ENCODE measurements at places on chromosomes 7 and 10.

- no peak for DNase-seq
These were observed 1.7 kb downstream of the SH2B2 start for GRCh38 chr7:102288285-102288930.

DNA sequence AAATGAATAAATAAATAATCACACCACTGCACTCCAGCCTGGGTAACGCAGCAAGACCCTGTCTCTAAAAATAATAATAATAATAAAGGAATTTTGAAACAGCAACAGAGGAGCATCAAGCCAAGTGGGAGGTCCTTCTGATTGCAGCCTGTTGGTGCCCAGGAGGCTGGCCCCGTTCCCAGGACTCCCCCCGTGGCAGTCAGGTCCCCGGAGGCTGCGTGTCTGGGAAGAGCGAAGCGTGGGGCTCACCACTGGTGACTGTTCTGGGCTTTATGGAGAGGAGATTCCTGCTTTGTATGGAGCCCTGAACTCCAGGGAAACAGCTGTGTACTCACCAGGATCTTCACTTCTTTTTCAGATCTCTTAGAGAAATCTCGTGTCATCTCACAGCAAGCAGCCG is 19.3 kb upstream of the MYH16 start:
- no peak for DNase-seq

DNA sequence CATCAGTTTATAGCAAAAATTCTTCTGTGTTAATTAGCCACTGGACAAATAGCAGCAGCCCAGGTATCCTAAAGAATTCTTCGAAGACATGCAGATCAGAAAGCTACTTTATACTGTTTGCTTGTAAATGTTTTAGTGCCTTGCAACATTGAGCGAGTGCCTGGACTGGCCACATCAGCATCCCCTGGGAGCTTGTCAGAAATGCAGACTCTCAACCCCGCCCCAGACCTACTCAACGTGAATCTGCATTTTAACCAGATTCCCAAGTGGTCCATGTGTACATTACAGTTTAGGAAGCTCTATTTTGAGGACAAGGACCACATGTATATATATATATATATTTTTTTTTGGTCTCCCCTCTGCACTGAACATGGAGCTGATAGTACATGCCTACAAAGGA is 18.5 kb upstream of the PLEKHS1 start:
- no peak for DNase-seq

DNA sequence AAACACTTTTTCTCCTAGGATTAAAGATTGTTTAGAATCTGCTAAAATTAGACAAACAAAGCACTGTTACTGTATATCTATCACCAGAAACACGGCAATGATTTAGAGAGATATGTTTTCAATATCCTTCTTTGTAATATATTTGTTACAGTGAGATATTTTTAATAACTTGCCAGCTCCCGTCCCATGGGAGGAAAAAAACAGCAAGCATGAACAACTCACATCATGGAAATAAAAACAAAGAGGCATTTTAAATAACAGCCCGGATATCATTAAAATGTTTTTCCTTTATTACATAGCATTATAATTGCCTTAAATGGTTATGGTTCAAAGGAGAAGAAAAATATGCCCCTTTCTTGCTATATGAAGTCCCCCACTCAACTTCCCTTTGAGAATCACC is 272.1 kb downstream of the BMPER start:
- DNase-seq, result no peak

DNA sequence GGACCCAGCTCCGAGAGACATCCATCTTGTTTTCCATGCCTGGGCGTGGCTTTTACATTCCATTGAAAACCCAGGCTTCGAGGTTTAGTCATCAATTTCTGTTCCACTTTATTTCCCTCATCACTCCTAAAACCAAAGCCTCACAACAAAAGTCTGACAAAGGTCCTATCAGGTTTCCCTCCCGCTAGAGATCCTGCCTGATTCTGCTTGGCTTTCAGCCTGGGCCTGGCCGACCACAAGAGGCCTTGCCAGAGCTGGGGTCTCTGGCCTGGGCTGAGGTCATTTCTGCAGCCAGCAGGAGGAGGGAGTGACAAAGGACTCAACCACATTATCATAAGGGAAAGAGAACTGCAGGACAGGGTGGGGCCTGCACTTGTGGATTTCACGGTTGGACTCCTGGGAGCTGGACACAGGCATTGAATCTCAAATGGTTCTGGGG is 167.0 kb downstream of the FANK1 start:
- no peak for DNase-seq

- no peak for DNase-seq
These were observed 92.9 kb downstream of the AHR start for GRCh38 chr7:17391366-17391765.

GRCh38 chr10:33477291-33478088 is 143.0 kb upstream of the NRP1 start:
- no peak for DNase-seq

DNA sequence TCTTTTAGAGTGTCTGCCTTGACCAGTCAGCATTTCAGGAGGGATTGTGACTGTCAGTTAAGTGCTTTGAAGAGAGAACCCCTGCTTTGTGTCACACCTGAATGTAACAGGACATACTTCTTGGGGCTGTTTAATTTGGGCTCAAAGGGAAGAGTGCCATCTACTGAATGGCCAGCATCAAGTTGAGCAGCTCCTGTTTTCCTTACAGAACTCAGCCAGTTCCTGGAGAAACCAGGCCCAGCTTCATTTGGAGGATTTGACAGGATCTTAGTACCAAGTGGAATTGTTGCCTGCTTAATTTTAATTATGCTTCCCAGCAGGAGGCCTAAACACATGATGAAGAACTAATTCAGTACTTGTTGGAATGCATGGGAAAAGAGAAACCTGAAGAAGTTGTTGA is 8.3 kb downstream of the ADD3 start:
- DNase-seq, result no peak

DNA sequence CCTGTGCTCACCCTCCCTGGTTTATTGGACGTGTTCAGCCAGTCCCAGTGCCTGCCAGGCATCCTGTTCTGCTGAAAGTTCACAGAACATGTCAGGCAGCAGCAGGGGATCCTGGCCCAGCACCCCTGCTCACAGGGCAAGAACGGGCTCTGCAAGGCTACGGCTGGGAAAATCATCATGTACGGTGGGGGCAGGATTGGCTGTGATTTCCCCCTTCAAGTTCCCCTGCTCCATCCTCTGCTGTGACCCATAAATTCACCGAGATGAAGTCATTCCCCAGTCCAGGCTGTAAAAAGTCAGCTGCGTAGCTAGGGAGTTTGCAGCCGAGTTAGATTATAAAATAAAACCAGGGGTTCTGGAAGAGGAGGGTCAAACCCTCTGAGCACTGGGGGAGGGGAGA is 484.1 kb upstream of the ZMIZ1 start:
- no peak for DNase-seq

- no peak for DNase-seq
These were observed 9.8 kb upstream of the LAMB1 start for GRCh38 chr7:108012499-108013430.

DNA sequence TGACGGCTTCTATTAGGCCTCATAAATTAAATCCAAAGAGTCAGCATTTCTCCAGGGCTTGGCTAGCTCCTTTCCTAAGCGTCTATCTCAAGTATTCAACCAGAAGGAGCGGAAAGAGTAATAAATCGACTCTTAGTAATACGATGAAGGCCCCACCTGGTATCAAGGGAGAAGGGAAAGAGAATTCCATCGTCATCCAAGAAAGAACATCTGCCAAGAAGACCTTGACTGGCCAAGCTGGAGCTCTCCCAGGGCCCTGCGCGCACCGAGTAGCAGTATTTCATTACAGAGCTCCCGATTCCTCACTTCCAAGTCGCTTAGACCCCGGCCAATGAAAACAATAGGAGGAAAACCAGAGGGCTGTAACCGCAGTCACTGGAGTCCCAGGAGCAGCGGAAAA is 178.0 kb upstream of the FRMD4A start:
- DNase-seq, result no peak

DNA sequence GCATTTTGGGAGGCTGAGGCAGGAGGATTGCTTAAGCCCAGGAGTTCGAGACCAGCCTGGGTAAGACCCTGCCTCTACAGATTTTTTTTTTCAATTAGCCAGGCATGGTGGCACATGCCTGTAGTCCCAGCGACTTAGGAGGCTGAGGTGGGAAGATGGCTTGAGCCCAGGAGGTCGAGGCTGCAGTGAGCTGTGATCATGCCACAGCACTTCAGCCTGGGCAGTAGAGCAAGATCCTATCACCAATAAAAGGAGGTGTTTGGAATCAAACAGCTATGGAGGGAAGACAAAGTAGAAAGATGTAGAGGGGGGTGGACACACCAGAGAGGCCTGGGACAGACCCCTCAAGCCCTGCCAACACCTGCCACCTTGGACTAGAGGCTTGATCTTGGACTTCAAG is 9.1 kb upstream of the TNRC18 start:
- DNase-seq, result no peak

DNA sequence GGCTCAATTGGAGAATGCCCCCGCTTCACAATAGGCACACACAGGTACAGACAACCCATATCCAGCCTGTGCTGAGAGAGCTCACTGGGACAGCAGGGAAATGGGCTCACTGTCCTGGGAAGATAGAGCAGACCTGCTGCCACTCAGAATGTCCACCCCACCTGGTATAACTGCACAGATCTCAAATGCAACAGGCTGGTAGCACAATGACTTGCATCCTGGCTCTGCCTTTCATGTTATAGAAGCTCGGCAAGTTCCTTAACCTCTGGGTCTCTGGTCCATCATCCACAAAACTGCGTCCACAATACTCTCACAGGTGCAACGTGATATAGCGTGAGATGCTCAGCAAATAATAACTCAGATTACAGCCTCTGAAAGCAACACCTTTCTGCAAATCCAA is 295.4 kb downstream of the GRID1 start:
- DNase-seq, result no peak

DNA sequence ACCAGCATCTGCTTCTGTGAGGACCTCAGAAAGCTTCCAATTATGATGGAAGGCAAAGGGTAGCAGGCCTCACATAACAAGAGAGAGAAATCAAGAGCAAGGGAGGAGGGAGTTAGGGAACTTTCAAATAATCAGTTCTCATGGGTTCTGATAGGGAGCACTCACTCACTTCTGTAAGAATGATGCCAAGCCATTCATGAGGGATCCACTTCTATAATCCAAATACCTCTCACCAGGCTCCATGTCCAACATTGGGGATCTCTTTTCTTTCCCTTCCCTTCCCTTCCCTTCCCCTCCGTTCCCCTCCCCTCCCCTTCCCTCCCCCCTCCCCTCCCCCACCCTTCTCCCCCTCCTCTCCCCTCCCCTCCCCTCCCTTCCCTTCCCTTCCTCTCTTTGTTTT is 884.6 kb upstream of the GHITM start:
- no peak for DNase-seq

GRCh38 chr7:51311166-51311565 is 5.4 kb downstream of the COBL start:
- DNase-seq, result no peak

DNA sequence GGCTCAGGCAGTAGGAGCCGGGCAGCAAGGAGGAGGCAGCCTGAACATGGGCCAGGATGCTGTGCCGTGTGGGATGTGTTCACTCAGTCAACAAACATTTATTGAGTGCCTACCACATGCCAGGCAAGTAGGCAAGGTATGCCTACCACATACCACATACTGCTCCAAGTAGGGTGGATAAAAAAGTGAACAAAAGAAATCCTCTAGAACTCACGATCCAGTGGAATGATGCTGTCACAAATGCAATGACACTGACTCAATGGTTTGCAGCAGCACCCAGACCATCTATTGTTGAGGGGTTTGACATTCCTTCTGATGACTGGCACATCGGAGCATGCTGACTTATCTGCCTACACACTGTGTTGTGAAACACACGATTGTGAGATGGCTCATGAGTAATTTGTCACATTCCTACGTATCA is 413.5 kb downstream of the NRG3 start:
- no peak for DNase-seq

- DNase-seq, result no peak
These were observed 17.8 kb upstream of the CCDC71L start for GRCh38 chr7:106678795-106679152.

GRCh38 chr10:3148994-3149393 is 23.6 kb downstream of the PITRM1 start:
- no peak for DNase-seq

- DNase-seq, result no peak
These were observed 149.0 kb upstream of the STEAP4 start for GRCh38 chr7:88455696-88456095.

DNA sequence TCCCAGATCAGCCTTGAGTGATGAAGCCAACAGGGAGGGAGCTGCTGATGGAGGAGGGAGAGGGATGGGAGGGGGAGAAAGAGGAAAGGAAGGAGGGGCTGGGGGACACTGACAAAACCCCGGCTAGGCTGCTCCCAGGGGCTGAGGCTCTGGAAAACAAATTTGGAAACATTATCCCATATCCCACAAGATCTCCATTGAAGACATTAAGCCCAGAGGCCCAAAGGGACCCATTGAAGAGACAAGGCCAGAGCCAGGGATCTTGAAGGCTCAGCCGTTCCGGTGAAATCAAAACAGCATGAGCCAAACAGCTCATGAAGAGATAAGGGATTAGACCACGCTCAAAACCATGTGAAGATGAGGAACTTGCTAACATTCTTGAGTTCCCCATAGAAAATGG is 184.3 kb upstream of the ITGB1 start:
- DNase-seq, result no peak

DNA sequence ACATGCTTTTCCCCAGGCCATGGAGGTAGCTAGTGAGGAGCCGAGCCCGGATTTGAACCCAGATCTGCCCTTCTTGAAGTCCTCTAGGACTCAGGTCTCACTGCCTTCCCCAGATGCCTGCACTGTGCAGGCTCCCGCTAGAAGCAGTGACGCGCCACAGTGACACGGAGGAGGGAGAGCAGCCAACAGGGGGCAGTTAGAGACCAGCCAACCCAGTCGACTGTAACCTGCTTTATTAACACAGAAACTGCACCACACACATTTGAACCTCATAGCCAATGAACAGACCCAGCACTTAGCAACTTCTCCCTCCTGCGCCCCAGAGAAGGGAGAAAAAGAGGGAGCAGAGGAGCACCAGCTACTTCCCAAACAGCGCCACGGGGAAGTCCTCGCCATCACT is 27.4 kb downstream of the PILRA start:
- no peak for DNase-seq

DNA sequence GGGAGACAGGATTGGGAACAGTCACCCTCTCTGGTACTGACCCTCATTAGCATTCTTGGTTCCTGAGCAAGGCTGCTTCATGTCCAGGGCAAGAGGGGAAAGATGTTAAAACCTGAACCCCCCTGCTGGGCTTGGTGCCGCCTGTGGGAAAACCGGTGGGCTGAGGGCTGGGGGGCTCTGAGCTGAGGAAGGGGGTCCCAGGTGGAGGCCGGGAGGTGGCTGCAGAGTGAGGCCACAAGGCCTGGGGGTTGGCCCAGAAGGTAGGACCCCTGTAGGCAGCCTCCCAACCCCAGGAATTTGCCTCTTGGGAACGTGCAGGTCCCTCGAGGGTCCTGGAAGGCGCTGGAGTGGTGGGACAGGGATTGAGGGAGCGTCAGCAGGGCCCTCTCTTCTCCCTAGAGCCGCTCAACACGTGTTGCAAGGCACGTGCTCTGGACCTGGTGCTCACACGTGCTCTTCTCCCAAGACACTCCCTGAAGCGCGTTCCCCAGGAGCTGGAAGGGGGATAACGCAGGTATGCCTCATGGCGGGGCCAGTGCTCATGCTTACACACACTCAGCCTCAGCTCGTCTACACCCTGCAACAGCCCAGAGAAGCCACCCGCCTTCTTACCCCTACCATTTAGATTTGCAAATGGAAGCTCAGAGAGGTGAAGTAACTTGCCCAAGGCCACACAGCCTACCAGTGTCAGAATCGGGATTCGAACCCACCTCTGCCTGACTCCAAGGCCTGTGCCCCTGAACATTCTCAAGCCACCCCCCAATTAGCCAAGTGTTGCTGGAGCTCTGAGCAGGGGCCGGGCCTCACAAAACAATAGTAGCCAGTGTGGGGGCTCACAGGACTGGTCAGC is 64.4 kb downstream of the LHPP start:
- DNase-seq, result no peak

- no peak for DNase-seq
These were observed 32.1 kb upstream of the GTF2I start for GRCh38 chr7:74625446-74625845.
